ENCODE measurements at places on chromosomes 6 and 20.

GRCh38 chr6:43773050-43773979 is 3.3 kb downstream of the VEGFA start:
- peak; percentile 46 for DNase-seq

- no peak for DNase-seq
Observed at GRCh38 chr6:144690133-144690532, 405.0 kb downstream of the UTRN start.

GRCh38 chr20:63752411-63753101 is 13.0 kb downstream of the SLC2A4RG start:
- DNase-seq: no peak

GRCh38 chr20:47118641-47119040 is 224.0 kb downstream of the EYA2 start:
- no peak for DNase-seq

DNA sequence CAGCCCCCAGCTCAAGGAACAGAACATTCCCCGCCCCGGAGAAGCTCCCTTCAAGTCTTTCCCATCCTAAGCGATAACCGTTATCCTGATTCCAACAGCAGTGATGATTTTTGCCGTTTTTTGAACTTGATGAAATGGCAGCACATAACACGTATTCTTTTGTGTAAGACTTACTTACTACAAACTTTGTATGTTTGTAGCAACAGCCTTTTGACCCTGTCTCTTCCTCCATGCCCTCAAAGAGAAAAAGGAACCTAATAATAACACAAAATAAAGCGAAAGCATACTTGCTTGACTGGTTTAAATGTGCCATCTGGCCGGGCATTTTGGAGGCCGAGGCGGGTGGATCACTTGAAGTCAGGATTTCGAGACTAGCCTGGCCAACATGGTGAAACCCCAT is 26.4 kb upstream of the SLC9A8 start:
- DNase-seq: no peak

- DNase-seq: no peak
Observed at GRCh38 chr20:51622004-51622874, 79.7 kb upstream of the NFATC2 start.

GRCh38 chr6:345747-346385 is 45.7 kb upstream of the IRF4 start:
- no peak for DNase-seq

DNA sequence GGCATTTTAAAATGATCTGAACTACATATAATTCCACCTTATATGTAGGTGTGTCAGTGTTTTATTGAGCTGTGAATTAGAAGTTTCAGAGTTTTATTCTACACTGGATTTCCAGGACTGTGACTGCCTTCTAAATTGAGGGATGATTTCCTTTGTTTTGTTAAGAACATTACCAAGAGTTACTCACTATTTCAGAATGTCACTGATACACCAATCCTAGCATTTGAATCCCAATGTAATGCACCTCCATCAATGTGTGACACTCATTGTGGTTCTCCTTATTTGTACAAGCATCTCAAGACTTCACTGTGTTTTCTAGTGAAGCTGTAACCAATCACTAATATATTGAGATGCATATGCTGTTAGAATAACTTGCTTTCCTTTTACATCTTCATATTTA is 86.8 kb downstream of the PLCB1 start:
- DNase-seq: no peak

- DNase-seq: no peak
Observed at GRCh38 chr6:74587386-74587785, 618.5 kb downstream of the COL12A1 start.

GRCh38 chr6:13397359-13398068 is 69.2 kb upstream of the TBC1D7 start:
- DNase-seq: peak; percentile 61

DNA sequence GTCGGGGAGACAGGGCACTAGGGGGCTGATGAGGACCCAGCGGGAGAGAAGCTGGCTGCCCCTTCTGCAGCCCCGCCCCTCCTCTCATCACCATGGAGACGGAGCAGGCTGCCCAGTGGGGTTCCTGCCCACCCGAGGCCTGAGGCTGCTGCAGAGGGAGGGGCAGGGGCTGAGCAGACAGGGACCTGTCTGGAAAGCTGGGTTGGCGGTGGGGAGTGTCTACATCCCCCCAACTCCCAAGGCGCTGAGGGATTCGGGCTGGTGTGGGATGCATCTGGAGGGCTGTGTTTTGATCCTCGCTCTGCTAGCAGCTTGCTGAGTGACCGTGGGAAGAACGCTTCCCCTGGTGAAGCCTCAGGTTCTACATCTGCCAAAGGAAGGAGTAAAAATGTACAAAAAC is 1.2 kb upstream of the BPI start:
- DNase-seq: no peak

- no peak for DNase-seq
Observed at GRCh38 chr6:30857549-30857948, 26.8 kb upstream of the DDR1 start.

DNA sequence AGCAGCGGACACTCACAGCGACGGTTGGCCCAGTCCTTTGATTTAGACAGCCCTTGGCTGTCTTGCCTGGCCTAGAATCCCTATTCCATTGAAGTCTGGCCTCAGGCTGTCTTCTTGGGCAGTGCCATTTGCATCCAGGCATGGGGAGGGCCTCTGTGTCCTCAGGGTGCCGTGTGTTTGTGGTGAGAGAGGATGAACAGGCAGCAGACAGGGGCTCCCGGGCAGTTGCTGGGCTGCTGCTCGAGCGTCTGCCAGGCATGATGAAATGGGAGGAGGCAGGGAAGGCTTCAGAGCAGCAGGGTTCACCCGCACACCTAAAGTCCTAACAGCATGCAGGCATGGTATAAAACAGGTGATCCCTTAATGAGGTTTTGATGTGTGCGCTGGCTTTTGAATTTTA is 126.9 kb downstream of the SOBP start:
- no peak for DNase-seq

- no peak for DNase-seq
Observed at GRCh38 chr6:47080083-47080596, 38.0 kb upstream of the ADGRF1 start.

GRCh38 chr6:33207552-33208090 is 679 bp upstream of the RING1 start:
- DNase-seq: peak; percentile 18

- DNase-seq: no peak
Observed at GRCh38 chr6:52696418-52696817, 25.5 kb downstream of the TMEM14A start.

- DNase-seq: no peak
Observed at GRCh38 chr6:104639668-104640067, 220.1 kb downstream of the HACE1 start.

DNA sequence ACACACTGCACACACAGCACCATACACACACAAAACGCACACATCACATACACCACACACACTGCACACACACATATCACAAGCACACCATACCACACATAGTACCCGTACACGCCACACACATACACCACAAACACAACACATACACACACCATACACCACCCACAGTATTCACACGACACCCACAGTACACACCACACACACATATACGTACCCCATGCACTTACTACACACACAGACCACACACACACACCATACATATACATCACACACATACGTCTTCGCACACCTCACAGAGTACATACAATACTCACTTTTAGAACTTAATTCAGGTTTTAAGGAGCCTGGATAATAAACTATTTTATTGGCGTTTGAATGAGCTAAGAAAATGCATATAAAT is 1805.3 kb upstream of the DEFB115 start:
- no peak for DNase-seq

- no peak for DNase-seq
Observed at GRCh38 chr20:62570897-62571668, 71.2 kb upstream of the SLCO4A1 start.

- no peak for DNase-seq
Observed at GRCh38 chr6:42846505-42846904, 32.9 kb upstream of the RPL7L1 start.

- DNase-seq: peak; percentile 41
Observed at GRCh38 chr6:33696548-33697518, 14.7 kb downstream of the UQCC2 start.

DNA sequence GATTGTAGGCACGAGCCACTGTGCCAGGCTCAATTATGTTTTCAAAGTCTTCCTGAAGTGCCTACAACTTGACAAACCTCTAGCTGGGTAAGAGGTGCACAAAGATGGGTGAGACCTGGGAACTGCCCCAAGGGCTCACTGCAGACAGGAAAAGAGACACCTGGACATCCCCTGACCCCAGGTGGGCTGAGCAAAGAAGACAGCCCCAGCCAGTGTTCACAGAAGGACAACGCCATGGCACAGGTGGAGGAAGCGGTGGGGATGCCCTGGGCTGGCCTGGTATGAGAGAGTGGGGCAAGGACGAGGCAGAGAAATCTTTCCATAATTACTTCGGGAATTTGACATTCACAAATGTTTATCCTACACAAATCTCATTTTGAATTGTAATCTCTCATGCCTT is 278.9 kb downstream of the SMOC2 start:
- DNase-seq: no peak

- no peak for DNase-seq
Observed at GRCh38 chr6:112237066-112237465, 17.3 kb downstream of the LAMA4 start.

DNA sequence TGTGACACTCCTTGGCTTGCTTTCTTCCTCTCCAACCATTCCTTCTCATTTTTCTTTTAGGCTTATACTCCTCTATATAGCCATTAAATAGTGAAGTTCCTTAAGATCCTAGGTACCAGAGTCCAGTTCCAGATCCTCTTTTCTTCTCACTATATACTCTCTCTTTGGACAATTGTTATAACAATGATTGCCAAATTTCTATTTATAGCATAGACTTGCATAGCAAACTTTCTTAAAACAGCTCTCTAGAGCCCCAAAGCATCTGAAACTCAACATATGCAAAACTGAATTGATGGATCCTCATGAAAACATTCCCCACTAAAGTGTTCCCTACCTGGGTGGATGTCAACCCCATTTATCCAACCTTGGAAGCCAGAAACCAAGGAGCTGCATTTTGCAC is 13.4 kb downstream of the PHIP start:
- no peak for DNase-seq

GRCh38 chr6:14365393-14365792 is 247.8 kb downstream of the CD83 start:
- no peak for DNase-seq

DNA sequence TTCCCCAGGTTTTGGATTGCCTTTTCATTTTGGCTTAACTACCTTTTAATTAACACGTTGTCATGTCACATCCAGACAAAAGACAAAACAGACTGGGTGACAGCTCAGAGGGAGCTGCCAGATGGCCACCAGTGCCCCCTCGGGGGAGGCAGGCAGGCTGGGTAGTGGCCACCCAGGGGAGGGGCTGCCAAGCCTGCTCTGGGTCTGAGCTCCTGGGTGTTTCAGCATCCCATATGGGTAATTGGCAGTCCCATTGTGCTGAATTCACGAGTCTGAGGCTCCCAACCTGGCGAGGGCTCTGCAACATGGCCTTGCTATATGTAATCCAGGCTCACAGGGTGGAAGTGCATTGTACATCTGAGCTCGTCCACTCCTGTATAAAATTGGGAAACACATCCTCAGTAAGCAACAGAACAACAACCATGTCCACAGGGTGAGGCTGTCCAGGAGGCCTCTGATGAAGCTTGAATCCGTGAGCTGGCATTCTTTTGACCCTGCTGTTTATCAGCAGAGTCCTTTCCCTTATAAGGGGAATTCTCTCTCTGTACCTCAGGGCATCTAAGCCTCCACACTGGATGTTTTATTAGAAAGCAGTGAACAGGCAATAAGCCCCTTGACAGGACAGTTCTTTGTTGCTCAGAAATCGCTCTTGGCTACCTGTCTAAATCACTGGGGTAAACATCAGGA is 111.7 kb upstream of the SLC22A23 start:
- no peak for DNase-seq

- no peak for DNase-seq
Observed at GRCh38 chr6:38169977-38170526, 350.5 kb downstream of the ZFAND3 start.

All from CD4-positive, alpha-beta T cell treated with Interleukin-1 beta for 1 hour (primary cell).